Panc1 (cell line): ENCODE measurements at places on chromosomes 2 and 18. TPM values are rescaled to one million over a fixed set of nuclear protein-coding genes. Genes with fewer than 3 reads are reported as not detected.

- no peak for DNase-seq
These were observed 172.0 kb upstream of the GALNT5 start for GRCh38 chr2:157085522-157085921.

DNA sequence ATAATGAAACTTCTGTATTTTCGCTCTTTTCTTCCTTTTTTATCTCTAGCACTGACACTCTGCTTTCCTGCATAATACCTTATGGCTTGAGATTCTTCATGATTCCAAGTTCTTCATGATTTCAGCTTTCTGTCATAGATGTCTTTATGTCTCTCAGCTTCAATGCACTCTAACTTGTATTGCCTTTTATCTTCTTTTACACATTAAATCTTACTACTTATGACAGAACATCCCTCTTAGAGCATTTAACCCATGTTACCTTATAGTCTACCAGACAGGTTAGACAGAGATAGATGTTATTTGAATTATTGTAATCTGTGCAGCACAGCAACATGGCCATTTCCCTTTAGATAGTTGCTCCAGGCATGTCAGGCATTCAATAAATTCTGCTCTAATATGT, 1475.7 kb upstream of the TMEFF2 start:
- DNase-seq, result no peak

DNA sequence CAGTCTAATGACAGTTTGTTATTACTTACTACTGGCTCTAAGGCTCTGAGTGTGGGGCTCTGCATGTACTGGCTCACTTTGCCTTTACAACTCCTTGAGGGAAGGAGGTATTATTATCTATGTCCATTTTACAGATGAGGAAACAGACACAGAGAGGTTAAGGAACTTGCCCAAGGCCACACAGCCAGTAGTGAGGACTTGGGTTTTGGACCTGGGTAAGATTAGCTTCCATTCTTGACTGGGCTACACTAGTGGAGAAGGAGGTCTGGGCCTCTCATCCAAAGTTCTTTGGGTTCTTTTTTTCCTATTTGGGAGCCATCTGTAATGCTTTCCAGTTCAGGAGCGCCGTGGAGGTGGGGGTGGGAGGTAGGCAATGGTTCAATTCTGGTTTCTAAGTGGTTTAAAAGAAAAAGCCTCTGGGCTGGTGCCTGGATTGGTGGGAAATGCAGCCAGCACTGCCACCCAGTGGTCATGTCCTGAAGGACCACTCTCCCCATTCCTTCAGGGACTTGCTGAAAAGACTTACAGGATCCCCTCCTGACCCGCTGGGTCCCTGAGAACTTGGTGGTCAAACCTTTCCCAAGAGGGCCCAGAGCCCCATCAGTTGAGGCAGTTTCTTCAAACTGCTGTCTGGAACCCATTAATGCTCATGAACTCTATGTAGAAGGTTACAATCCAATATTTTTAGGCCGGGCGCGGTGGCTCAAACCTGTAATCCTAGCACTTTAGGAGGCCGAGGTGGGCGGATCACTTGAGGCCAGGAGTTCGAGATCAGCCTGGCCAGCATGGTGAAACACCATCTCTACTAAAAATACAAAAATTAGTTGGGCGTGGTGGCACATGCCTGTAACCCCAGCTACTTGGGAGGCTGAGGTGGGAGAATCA, 38.6 kb upstream of the NOTO start:
- DNase-seq, result peak; percentile 61

- no peak for DNase-seq
These were observed 31.3 kb downstream of the COLEC12 start for GRCh38 chr18:468955-469790.

DNA sequence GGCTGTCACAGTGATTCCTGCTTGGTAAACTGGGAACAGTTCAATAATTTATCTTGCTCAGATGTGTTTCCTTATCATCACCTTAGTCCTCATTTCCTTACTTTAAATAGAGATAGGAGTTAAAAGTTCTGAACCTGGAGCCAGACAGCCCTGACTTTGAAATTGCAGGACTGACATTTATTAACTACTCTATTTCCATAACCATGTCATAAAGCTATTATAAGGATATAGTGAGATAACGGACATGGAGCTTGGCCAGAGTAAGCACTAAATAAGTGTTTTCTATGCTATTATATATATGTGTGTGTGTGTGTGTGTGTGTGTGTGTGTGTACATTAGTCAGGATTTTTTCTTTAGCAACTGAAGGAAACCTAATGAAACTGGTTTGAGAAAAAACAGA, 13.1 kb downstream of the NT5DC4 start:
- no peak for DNase-seq

- no peak for DNase-seq
These were observed 71.4 kb downstream of the NFATC1 start for GRCh38 chr18:79467126-79467525.

DNA sequence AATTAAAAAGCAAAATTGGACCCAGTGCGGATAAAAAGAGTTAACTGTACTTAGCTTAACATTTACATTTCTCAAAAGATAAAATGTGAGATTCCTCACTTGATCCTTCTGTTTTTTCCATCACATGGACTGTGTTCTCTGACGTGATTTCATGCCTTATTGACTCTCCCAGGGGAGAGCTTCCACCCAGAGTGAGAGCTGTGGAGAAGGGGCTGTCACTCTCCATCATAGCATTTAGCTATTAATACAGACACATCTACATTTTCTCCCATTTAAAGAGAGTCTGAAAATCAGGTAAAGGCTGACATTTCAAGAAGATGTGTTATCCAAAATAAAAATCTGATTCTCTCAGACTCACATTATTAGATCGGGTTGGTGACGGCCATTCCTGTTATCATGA, 493.8 kb downstream of the FBXO15 start:
- no peak for DNase-seq

GRCh38 chr2:234840336-234840735, 111.5 kb upstream of the SH3BP4 start:
- peak; percentile 35 for DNase-seq

DNA sequence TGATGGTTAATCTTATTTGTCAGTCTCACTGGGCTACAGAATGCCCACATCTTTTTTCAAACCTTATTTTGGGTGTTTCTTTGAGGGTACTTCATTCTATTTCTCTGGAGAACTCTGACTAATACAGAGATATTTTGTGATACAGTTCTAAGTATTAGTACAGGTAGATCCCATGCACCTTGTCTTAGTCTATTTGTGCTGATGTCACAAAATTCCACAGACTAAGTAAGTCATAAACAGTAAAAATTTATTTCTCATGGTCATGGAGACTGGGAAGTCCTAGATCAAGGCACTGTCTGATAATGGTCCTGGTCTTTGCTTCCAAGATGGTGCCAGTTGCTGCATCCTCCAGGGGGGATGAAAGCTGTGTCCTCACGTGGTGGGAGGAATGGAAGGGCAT, 68.6 kb upstream of the EPHA4 start:
- no peak for DNase-seq

DNA sequence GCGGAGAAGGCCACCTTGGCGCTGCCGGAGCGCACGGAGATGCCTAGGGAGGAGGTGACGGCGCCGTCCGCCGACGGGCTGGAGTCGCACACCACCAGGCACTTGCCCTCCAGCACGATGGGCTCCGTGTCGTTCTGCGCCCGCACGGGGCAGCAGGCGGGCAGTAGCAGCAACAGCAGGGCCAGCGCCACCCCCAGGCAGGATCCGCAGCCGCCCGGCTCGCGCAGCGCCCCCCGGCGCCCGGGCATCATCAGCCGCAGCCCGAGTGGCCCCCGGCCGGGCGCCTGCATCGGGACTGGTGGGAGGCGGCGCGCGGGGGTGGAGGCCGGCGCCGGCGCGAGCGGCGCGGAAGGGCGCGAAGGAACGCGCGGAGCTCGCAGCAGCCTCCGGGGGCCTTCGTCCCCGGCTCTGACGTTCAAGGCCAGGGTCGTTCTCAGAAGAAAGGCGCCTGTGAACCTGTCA, 2.2 kb downstream of the CBLN2 start:
- no peak for DNase-seq

GRCh38 chr2:20330192-20330591, 20.5 kb downstream of the PUM2 start:
- no peak for DNase-seq

- DNase-seq, result no peak
These were observed 911.4 kb upstream of the SLC39A10 start for GRCh38 chr2:194745557-194746146.

GRCh38 chr2:46275995-46276394, 21.2 kb upstream of the EPAS1 start:
- no peak for DNase-seq

DNA sequence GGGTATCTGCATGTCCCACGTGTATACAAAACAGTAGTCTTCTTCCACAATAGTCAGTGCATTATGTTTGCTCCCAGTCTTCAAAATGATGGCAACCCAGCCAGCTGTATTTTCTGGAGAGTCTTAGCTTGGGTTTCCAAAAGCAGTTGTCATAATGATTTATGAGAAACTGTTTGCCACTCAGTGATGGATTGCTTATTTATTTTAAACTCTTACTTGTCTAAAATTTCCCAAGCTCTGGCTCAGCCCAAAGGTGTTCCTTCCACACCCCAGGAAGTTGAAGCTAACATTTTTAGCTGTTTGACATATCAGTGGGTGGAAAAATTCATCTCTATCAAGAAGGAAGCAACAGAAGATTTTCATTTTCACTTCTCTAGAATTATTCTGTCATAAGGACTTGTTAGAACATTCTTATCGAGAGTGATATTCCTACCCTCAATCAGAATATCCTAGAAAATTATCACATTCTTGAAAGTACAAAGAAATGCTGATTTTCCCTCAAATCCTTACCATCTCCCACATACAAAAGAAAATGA, 78.8 kb downstream of the ASAP2 start:
- DNase-seq, result no peak

GRCh38 chr18:63834471-63835113, 52.9 kb upstream of the SERPINB2 start:
- DNase-seq, result no peak

- DNase-seq, result no peak
These were observed 597 bp upstream of the TEKT4 start for GRCh38 chr2:94870440-94871225.

ZEB2 gene
- 1.1 TPM for total RNA-seq

SCN7A gene
- 0.03 TPM for total RNA-seq

SIX3 gene
- total RNA-seq, result 0.21 TPM

ZNF638 gene
- 80.8 TPM for total RNA-seq

IGFBP2 gene
- total RNA-seq, result 54.8 TPM
